ENCODE measurements at places on chromosomes 3 and 15.

DNA sequence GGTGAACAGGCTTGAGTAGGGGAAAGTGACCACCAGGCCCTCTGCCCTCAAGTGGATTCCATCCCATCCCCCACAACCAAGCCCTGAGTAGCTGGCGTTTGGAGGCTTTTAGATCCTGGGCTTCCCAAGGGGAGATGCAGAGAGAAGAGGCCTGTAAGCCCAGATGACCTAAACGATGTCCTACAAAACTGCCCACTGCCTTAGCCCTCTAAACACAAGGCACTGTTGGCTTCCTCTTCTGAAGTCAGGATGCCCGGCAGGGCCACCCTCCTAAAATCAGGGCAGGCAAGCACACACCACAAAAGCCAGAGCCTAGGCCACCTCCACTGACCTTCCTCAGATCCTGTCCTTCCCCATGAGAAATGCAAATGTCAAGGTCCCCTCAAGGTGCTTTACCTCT is 68.6 kb downstream of the ADCY5 start:
- H3K27ac ChIP-seq, result no peak overlapping the region
- H3K4me1 ChIP-seq, result no peaks in the 10 kb centered on the region
- no peaks in the 10 kb centered on the region for H3K27me3 ChIP-seq
- no peak for DNase-seq
- no peaks in the 10 kb centered on the region for H3K36me3 ChIP-seq

GRCh38 chr3:110262896-110263295 is 808.7 kb upstream of the NECTIN3 start:
- H3K27me3 ChIP-seq, result no peaks in the 10 kb centered on the region
- H3K36me3 ChIP-seq, result no peaks in the 10 kb centered on the region
- no peak for DNase-seq
- H3K4me3 ChIP-seq, result no peak overlapping the region
- no peaks in the 10 kb centered on the region for H3K4me1 ChIP-seq
- H3K27ac ChIP-seq, result no peak overlapping the region

- no peak overlapping the region for H3K27ac ChIP-seq
- H3K4me3 ChIP-seq, result no peak overlapping the region
- DNase-seq, result no peak
- no peaks in the 10 kb centered on the region for H3K36me3 ChIP-seq
Observed at GRCh38 chr3:8760091-8760490, 9.3 kb downstream of the OXTR start.

- H3K27me3 ChIP-seq, result no peaks in the 10 kb centered on the region
- DNase-seq, result no peak
- no peak overlapping the region for H3K27ac ChIP-seq
- H3K36me3 ChIP-seq, result no peaks in the 10 kb centered on the region
Observed at GRCh38 chr3:4949659-4950058, 29.6 kb upstream of the BHLHE40 start.

DNA sequence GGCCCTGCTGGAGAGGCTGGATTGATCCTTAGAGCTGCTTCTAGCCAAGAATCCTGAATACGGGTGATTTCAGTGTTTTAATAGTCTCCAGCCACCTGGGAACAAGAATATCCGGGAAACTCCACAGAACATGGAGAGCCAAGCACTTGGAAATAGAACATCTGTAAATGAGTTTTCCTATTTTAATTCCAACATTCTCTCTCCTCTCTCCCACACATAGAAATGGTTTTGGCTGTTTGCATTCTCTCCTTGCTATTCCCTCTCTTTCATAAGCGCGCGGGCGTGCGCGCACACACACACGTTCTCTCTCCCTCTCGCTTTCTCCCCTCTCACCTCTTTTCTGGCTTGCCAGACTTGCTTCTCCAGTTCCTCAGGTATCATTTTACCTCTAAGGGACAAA is 50.6 kb downstream of the GADL1 start:
- H3K4me3 ChIP-seq, result no peak overlapping the region
- H3K27me3 ChIP-seq, result peaks cover 5% of the 10 kb centered on the region
- H3K36me3 ChIP-seq, result no peaks in the 10 kb centered on the region
- H3K4me1 ChIP-seq, result peaks cover 13% of the 10 kb centered on the region
- H3K27ac ChIP-seq, result no peak overlapping the region

DNA sequence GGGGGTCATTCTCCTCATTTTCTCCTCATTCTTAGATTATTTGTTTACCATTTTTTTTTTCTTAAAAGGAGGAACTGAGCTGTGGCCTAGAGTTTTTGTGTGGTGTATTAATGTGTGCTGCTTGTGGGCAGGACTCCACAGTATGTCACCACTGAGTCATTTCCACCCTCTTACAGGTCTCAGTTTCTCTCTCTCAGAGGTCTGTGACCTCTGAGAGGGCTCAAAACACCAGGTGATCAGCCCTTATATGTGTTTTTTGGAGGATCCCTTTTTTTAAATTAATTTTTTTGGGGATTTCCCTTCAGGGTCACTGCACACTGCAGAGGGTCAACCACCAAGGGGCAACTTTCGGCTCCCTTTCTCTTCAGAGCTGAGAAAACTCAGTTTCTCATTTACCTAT is 166.4 kb downstream of the SUCNR1 start:
- no peaks in the 10 kb centered on the region for H3K27me3 ChIP-seq
- H3K27ac ChIP-seq, result no peak overlapping the region
- peaks cover 2% of the 10 kb centered on the region for H3K36me3 ChIP-seq
- no peak overlapping the region for H3K4me3 ChIP-seq
- peaks cover 4% of the 10 kb centered on the region for H3K4me1 ChIP-seq
- no peak for DNase-seq

DNA sequence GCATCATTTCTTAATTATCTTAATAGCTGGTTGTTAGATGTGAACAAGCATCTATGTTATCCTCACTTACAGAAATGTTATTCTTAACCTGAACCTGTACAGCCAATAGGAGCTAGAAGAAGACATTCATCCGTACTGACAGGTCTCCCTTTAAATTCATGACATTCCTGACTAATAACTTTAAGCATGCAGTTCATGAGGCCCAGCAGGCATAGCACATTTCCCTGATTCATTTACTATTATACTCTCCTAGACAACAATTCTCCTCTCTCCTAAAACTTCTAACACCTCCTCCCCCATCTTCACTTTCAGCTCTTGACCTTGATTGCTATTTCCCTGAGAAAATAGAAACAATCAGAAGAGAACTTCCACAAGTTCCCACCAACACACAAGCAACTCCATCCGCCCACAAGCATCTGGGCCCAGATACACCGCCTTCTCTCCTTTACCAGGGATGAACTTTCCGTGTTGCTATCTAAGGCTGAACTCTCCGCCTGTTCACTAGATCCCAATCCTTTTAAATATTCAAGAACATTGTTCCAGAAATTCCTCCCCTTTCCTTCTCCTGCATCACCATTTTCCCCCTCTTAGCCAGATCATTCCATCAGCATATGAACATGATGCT is 62.9 kb upstream of the SPRED1 start:
- no peak for DNase-seq
- no peaks in the 10 kb centered on the region for H3K36me3 ChIP-seq
- H3K4me1 ChIP-seq, result no peaks in the 10 kb centered on the region
- no peak overlapping the region for H3K27ac ChIP-seq
- no peak overlapping the region for H3K4me3 ChIP-seq

GRCh38 chr3:133956353-133956752 is 60.7 kb upstream of the RAB6B start:
- no peaks in the 10 kb centered on the region for H3K27me3 ChIP-seq
- H3K4me3 ChIP-seq, result no peak overlapping the region
- H3K36me3 ChIP-seq, result no peaks in the 10 kb centered on the region
- no peak for DNase-seq

GRCh38 chr3:116981089-116981488 is 271.5 kb downstream of the TUSC7 start:
- H3K4me3 ChIP-seq, result no peak overlapping the region
- H3K4me1 ChIP-seq, result no peaks in the 10 kb centered on the region
- H3K27me3 ChIP-seq, result no peaks in the 10 kb centered on the region
- no peaks in the 10 kb centered on the region for H3K36me3 ChIP-seq
- H3K27ac ChIP-seq, result no peak overlapping the region

DNA sequence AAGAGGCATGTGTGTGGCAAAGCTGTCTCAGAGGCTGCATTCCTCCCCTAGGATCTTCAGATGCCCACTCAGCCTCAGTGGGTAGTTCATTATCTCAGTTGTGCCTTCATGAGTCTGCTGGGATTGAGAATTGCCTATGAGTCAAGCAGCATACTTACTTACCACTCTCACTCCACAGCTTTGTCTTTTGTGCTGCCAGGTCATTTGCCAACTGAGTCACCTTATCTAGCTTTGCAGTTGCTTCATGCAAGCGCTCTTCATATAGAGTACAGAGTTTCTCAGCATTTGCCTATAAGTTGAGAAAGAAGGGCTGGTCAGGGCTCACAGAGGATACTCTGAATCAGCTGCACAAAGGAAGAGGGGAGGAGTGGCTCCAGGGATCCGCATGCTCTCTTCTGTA is 89.5 kb downstream of the MYH15 start:
- H3K4me3 ChIP-seq, result no peak overlapping the region
- H3K27ac ChIP-seq, result no peak overlapping the region
- H3K36me3 ChIP-seq, result no peaks in the 10 kb centered on the region
- H3K27me3 ChIP-seq, result no peaks in the 10 kb centered on the region

DNA sequence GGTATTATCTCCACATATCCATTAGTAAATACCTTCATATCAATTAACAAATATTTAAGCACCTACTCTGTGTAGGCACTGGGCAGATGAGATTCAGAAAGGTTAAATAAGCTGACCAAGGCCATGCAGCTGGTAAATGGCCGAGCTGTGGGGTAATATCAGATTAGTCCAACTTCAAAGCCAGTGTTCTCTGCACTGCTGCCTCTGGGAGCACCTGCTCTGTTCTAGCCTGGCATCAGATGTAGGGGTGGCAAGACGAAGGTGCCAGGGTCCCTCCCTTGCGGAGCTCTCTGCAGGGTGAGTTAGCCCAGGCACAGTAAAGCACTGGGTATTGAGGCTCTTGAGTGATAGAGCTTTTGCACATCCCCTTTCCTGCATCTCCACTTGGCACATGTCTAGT is 5.5 kb downstream of the TATDN2 start:
- no peak overlapping the region for H3K4me3 ChIP-seq
- H3K27me3 ChIP-seq, result no peaks in the 10 kb centered on the region
- H3K4me1 ChIP-seq, result peaks cover 63% of the 10 kb centered on the region
- DNase-seq, result no peak
- H3K36me3 ChIP-seq, result peaks cover 68% of the 10 kb centered on the region
- H3K27ac ChIP-seq, result peak overlapping the region; percentile 69

GRCh38 chr3:193909387-193909786 is 226.6 kb upstream of the HES1 start:
- H3K4me3 ChIP-seq, result no peak overlapping the region
- no peak overlapping the region for H3K27ac ChIP-seq
- peaks cover 25% of the 10 kb centered on the region for H3K4me1 ChIP-seq
- H3K36me3 ChIP-seq, result no peaks in the 10 kb centered on the region
- no peaks in the 10 kb centered on the region for H3K27me3 ChIP-seq
- no peak for DNase-seq

GRCh38 chr3:141905129-141905528 is 28.7 kb downstream of the ATP1B3 start:
- no peak for DNase-seq
- peaks cover 26% of the 10 kb centered on the region for H3K4me1 ChIP-seq
- peaks cover 57% of the 10 kb centered on the region for H3K36me3 ChIP-seq
- no peaks in the 10 kb centered on the region for H3K27me3 ChIP-seq
- peak overlapping the region; percentile 66 for H3K27ac ChIP-seq
- H3K4me3 ChIP-seq, result no peak overlapping the region

DNA sequence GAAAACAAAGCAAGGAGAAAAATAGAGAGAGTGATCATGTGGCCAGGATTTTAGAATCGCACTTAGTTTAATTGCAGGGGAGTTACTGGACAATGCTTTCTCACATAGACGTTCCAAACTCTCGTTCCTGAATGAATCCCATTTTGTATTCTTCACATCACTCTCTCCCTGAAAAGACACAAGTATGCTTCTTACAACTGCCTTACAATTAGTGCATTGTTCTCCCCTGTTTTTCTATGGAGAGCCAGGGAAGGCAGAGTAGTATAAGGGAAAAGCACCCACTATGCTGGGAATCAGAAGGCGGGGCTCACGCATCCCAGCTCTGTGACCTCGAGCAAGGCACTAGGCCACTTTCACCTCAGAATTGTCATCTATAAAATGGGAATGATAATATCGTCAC is 14.4 kb downstream of the TMOD2 start:
- H3K27ac ChIP-seq, result no peak overlapping the region
- H3K36me3 ChIP-seq, result peaks cover 8% of the 10 kb centered on the region
- DNase-seq, result no peak
- no peak overlapping the region for H3K4me3 ChIP-seq
- peaks cover 7% of the 10 kb centered on the region for H3K4me1 ChIP-seq

DNA sequence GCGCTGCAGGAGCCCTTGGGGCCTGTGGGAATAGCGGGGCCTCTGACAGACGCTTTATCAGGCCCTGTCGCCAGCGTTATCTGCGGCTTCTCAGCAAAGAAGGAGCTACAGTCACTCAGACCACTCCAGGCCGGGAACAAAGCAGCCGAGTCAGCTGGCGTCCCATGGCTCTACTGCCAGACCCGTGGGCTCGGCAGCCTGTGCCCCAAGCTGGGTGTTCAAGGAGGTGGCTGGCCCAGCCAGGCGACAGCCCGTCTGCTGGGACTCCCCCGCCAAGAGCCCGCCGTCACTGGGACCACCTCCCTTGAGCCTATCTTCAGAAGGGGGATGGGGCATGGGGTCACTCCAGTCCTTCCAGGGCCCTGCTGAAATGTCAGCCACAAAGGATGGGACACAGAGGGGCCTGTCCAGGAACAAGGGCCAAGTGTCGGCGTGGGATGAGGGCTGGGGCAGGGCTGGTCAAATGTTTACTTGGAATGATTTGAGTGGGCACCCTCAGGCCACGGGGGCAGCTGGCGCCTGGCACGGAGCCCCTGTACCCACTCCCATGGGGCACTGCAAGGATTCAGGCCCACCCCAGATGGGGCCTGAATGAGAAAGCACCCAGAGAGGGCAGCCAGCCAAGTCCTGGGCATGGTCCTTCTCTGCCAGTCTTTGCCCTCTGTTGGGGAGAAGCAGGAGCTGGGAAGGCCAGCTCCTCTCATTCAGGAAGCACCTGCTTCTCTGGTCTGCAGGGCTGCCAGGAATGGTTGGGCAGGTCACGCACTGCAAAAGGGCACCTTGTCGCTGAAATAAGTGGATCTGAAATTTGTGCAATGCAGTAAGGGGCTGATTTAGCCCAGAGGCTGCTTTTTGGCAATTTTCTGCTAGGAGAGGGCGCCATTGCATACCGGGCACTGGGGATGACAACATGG is 148.3 kb downstream of the SMAD6 start:
- no peak overlapping the region for H3K4me3 ChIP-seq
- H3K36me3 ChIP-seq, result no peaks in the 10 kb centered on the region
- H3K27ac ChIP-seq, result no peak overlapping the region
- no peak for DNase-seq
- H3K27me3 ChIP-seq, result peaks cover 22% of the 10 kb centered on the region
- peaks cover 4% of the 10 kb centered on the region for H3K4me1 ChIP-seq

DNA sequence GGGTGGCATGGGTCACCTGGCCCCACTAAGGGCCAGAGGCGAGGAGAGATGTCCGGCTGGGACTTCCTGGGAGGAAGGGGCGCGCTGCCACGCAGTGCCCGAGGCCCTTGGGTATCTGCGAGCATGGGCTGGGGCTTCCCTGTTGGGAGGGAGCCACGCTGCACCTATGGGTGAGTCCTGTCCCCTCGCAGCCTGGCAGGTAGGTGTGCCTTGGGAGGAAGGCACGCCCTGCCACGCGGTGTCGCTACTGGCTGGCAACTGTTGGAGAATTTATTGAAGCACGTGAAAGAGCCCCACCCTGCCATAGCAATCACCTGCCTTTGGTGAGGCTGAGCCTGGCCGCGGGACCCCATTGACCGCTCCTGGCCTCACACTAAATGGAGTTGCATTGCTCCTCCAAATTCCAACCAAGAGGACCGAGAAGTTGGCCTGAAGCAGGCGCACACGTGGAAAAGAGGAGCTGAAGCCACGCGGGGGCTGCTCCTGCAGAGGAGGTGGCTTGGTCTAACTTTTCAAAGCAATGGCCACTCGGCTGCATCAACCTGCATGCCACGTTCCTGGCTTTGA is 134.2 kb downstream of the TJP1 start:
- no peaks in the 10 kb centered on the region for H3K36me3 ChIP-seq
- no peak overlapping the region for H3K4me3 ChIP-seq
- H3K27ac ChIP-seq, result no peak overlapping the region
- H3K4me1 ChIP-seq, result no peaks in the 10 kb centered on the region

Data from activated naive CD8-positive, alpha-beta T cell treated with anti-CD3 and anti-CD28 coated beads, Interleukin-2, amount 50 U/mL, for 24 hours (primary cell).